Stimulated activated CD8-positive, alpha-beta memory T cell treated with anti-CD3 and anti-CD28 coated beads, Interleukin-7, amount 100 ng/mL, for 24 hours (primary cell): ENCODE measurements at places on chromosomes 13 and 19.

GRCh38 chr13:35219021-35219420, 257.5 kb downstream of the MAB21L1 start:
- DNase-seq, result no peak

- DNase-seq, result no peak
Measured at GRCh38 chr13:46642254-46642653, 89.3 kb downstream of the LRCH1 start.

GRCh38 chr19:57641715-57642234, 8.8 kb downstream of the ZNF211 start:
- no peak for DNase-seq

DNA sequence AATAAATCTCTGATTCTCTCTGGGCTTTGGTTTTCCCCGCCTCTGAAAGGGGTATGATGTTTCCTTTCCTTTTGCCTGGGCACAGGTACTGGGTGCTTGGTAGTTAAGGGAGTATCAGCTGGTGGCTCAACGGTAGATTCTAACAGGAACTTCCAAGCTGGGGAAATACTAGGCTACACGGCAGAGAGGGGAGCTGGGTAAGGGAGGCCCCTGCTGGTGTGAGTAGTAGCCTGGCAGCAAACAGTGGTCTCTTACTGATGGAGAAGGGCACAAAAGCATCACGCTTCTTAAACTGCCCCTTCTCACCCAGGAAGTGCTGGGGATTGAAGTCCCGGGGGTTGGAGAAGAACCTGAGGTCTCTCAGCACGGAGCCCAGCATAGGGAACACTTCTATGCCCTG, 26.9 kb upstream of the CYP2A7 start:
- DNase-seq, result peak; percentile 9

- no peak for DNase-seq
Measured at GRCh38 chr19:28024920-28025319, 1188.0 kb downstream of the UQCRFS1 start.

GRCh38 chr19:47520343-47520806, 5.5 kb upstream of the NAPA start:
- DNase-seq, result no peak

GRCh38 chr19:38890686-38891085, 8.7 kb downstream of the SIRT2 start:
- no peak for DNase-seq

DNA sequence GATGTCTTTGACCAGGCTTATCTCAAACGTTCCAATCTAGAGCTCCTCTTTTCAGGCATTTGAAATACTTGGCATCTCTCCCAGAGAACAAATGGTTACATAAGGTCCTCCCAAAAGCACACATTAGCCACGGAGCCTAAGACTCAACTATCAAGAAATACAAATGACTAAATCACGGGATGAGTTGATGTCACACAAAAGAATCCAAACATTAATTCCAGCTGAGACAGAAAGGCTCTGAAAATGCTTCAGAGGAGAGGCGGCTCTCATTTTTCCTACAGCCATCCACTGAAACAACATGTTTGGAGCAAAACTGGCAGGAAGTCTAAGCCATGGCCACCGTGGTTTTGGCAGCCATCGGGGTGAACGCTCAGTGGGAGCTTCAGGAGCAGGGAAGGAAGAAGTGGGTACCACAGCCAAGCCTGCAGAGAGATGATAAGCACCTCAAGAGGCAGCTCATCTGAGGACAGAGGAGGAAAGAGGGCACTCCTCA, 122.5 kb downstream of the STK24 start:
- DNase-seq, result no peak

GRCh38 chr13:107351305-107351704, 783.4 kb upstream of the ARGLU1 start:
- DNase-seq, result no peak

GRCh38 chr13:103033999-103034398, 32.2 kb downstream of the SLC10A2 start:
- DNase-seq, result no peak

GRCh38 chr13:75008926-75009325, 473.0 kb downstream of the TBC1D4 start:
- no peak for DNase-seq
